Heart left ventricle (tissue), 16 donors: ENCODE measurements at places on chromosomes 11 and 22.

DNA sequence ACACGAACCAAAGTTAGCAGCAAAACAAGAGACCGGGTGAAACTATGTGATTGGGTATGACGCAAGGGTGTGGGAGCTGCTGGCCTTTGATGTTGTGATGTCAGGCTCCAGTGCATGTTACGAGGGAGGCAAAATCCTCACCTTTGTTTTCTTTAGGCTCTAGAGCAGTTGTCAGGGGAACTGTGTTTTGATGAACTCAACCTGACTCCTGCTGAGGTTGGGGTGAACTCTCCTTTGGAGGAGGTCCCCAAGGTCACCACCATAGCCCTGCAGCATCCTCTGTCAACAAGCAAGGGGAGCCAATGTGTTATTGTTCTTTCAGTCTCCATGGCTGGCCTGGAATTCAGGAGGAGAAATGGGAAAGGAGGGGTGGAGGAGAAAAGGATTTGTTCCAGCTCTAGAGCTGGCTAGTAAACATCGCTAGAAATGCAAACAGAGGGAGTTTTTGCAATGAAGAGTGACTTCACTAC lies 33.8 kb downstream of the RASSF10 start:
- H3K27me3 ChIP-seq: peaks cover 3% of the 10 kb centered on the region
- no peak overlapping the region for H3K27ac ChIP-seq
- H3K4me3 ChIP-seq: no peak overlapping the region
- DNase-seq: no peak
- H3K4me1 ChIP-seq: no peaks in the 10 kb centered on the region
- no peaks in the 10 kb centered on the region for H3K36me3 ChIP-seq

DNA sequence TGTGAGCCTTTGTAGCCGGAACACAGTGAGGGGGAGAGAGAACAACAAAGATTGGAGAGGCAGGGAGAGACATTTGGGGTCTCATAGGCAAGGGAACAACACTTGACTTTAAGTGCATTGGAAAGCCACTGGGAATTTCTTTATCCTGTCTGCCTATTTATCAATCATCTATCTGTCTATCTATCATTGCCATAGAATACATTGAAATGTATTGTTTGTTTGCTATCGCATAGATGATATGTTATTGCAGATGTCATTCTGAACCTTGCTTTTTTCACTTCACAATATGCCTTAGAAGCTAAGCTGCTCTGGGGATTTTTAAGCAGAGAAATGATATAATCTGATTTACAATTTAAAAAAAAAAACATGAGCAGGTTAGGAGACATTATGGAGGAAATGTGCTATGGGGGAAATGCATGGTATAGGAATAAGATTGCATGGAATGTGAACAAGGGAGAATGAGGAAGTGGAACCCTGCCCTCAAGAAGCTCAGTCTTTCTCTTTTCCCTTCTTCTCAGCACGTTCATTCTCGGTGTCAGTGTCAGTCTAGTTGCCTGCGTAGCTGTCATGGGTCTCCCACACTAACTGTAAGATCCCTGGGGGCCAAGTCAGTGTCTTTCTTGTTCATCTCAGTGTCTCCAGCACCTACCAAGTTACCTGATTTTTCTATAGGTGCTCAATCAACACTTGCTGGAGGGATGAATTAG lies 158.7 kb upstream of the ARHGAP20 start:
- no peak overlapping the region for H3K4me3 ChIP-seq
- H3K4me1 ChIP-seq: no peaks in the 10 kb centered on the region
- no peaks in the 10 kb centered on the region for H3K27me3 ChIP-seq
- H3K27ac ChIP-seq: no peak overlapping the region

DNA sequence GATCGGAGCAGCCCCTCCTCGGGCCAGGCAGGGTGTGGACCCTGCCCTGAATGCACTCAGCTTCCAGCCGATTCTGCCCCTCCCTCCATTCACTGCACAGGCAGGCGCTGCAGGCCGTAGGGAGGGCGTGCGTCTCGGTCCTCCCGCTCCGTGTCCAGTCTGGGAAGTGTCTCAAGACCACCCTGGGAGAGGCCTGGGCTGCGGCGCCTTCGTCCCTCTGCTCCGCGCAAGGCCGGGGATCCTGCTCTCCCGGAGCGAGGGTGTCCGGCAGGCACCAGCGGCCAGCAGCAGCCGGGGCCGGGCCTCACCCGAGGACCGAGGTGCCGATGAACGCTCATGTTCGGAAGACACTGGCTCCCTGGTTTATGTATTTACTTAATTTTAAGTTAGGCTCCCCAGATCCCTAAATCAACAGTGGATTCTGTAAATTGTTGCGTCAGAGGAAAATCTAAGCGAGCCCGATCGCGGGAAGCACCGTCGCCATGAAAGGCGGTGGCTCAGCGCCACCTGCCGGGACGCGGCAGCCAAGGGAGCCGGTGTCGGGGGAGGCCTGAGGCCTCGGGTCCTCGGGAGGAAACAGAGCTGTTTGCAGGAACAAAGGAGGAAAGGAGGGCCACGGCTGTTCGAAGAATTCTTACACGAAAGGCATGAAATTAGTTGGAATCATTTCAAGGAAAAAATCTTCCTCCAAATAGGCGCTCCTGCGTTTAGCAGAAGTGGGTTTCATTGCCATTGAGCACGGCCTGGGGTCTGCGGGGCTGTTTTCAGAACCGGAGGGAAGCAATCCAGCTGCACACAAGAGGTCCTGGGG lies 195.3 kb downstream of the BRD1 start:
- DNase-seq: peak; percentile 81
- no peaks in the 10 kb centered on the region for H3K36me3 ChIP-seq
- H3K27ac ChIP-seq: peak overlapping the region; percentile 12
- H3K4me1 ChIP-seq: peaks cover 8% of the 10 kb centered on the region
- H3K27me3 ChIP-seq: no peaks in the 10 kb centered on the region

GRCh38 chr22:49930596-49931412 lies 12.4 kb downstream of the CRELD2 start:
- H3K27ac ChIP-seq: peak overlapping the region; percentile 53
- peaks cover 5% of the 10 kb centered on the region for H3K27me3 ChIP-seq
- H3K4me1 ChIP-seq: peaks cover 33% of the 10 kb centered on the region
- no peak for DNase-seq
- peaks cover 4% of the 10 kb centered on the region for H3K36me3 ChIP-seq
